ENCODE measurements at places on chromosomes 7 and 10.

DNA sequence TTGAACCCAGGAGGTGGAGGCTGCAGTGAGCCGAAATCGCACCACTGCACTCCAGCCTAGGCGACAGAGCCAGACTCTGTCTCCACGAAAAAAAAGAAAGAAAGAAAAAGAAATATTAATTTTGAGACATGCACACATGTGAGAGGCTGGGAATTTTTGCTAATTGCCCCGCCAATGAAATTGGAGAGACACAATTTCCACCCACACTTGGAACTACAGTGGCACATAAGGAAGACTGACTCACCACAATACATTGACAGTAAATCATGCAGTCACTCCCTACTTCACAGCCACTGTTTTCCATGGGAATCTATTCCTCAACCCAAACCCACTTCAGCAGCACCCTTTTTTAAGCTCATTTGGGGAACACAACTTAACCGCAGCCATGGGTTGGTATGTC lies 139.7 kb downstream of the CALN1 start:
- DNase-seq = no peak

DNA sequence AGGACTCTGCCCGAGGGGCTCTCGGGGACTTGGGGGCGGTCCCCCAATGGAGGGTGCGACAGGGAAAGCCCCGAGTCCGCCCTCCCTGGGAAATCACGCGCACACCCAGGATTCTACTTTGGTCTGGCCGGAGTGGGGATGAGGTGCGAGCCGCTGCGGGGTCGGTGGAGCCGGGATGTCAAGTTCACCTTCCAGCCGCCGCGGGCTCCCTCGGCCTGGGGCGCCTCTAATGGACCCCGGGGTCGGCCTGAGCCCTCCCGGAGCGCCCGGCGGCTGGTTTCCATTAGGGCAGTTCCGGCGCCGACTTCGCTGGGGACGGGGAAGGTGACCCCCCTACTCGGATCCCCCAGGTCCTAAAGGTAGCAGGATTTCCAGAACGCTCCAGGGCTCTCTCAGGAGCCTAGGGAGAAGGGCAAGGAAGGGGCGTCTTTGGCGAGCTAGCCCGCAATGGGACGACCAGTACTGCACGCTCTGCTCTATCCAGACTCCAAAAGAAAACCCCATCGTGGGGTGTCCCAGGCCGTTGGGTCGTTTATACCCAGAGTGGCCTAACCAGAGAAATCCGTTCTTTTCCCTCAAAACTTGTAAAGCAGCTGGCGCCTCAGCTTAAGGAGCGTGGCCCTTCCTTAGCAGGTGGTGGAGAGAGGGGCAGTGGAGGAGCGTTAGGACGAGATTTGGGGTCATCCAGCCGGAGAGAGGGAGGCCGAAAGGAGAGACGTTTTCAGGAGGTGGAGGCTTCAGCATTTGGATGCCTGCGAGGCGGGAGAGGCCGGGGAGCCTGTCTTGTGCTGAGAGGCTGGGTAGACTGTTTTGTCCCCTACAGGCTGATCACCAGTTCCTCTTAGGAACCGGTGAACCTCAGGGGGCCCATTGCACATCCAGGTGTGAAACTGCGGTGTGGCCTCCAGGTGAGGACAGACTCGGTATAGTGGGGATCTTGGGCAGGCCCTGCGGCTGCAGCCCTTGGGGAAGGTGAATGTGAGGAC lies 860 bp upstream of the WDR86 start:
- DNase-seq = no peak

DNA sequence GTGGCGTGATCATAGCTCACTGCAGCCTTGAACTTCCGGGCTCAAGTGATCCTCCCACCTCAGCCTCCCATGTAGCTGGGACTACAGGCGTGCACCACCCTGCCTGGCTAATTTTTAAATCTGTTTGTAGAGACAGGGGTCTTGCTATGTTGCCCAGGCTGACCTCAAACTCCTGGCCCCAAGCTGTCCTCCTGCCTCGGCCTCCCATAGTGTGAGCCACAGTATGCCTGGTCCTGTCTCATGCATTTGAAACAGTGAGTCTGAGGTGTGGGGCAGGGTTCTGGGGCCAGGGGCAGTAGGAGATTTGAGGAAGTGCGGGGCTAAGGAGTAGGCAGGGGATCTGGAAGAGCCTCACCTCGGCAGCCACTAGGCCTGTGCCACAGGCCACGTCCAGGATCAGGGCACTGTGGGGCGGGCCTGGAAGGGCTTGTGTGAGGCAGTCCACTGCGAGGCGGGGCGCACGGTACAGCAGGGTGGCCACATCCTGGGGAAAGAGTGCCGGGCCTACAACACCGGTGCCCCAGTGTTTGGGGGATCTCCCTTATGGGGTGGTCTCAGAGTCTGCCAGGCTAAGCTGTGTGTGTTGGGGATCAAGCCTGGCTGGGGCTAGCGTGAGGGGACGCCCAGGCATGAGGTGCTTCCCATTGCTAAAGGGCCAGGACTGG lies 1.5 kb downstream of the METTL27 start:
- no peak for DNase-seq

DNA sequence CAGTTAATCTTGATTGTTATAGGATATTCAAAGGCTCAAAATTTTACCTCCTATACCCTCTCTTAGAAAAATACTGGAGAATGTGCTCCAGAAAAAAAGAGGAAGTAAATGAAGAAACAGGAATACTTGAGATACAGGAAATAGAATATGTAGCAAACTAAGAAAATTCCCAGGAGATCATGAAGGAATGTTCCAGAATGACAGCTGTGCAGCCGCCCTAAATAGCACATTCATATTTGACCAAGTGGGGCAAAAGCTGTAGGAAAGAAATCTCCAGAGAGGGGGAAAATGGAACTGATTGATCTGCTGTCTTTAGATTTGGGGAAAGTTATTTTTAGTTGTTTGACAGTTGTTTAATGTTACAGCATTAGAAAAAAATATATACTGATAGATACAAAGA lies 46.2 kb upstream of the ZEB1 start:
- DNase-seq = no peak

DNA sequence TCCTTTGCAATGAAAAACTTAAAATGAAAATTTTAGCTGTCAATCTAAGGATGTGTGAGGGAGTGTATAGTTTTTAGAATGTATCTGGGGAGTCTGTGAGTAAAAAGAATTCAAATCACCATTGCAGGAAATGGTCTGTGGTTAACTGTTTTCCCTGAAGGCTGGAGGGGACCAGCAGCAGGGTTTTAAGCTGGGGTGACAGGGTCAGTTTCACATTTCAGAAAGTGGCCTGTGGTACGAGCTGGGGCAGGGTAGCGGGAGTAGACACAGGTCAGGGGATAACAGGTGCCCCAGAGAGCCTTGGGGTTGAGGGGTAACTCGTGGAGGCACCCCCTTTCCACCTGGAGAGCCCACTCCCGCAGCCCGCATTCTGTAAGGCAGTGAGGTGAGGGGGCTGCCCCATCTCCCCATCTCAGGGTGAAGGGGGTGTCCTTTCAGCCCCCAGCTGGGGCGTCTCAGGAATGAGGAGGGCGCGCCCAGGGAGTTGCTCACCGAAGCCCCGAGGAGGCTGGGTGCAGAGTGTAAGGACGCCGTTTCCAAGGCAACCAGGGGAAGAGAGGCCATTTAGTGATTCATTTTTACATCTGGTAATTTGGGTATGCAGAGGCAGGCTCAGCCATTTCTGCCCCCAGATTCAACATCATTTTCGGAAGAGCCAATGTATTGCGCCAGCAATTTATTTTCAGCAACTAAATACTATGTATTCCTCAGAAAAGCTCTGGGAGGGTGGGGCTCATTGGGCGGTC lies 168.9 kb downstream of the SLIT1 start:
- no peak for DNase-seq
